ENCODE measurements at places on chromosomes 2 and 18.

- DNase-seq = no peak
Observed at GRCh38 chr18:37282386-37283037, 283.1 kb downstream of the CELF4 start.

DNA sequence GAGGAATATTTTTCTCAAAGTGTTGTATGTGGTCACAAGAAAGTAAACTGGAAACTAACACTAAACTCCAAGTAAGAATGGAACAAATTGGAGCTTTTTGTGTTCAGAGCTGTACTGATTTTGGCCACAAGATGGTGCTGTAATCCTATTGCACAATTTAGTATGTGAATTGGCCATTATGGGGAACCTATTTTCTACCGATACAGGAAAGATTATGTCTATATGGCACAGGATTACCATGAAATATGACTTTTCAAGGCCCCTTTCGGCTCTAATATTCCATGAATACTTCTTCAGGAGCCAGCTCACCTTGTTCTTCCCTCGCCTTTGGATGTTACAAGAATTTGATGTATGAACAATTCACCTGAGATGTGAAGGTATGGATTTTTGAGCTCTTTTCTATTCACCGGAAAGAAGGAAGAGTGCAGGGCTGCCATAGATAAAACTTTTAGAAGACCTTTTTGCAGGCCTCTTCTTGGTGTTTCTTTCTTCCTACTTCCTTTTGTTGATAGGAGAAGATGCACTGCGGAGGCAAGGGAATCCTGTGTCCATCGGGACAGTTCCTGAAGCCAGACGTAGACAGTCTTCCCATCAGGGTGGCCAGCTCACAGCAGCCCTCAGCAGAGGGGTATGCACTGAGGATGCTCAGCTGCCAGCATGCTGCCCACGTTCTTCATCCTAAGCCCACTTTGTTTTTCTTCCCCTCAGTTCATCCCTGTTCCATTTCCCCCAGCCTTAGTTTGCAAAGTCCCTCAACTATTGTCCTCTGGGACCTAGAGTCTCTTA, 13.3 kb downstream of the MRPL44 start:
- no peak for DNase-seq

- no peak for DNase-seq
Observed at GRCh38 chr18:76396792-76397191, 98.2 kb downstream of the ZNF516 start.

- no peak for DNase-seq
Observed at GRCh38 chr2:104854498-104855220, 744 bp downstream of the POU3F3 start.

GRCh38 chr2:226678422-226678821, 121.2 kb downstream of the IRS1 start:
- no peak for DNase-seq

- no peak for DNase-seq
Observed at GRCh38 chr2:11329776-11330175, 14.7 kb downstream of the ROCK2 start.

DNA sequence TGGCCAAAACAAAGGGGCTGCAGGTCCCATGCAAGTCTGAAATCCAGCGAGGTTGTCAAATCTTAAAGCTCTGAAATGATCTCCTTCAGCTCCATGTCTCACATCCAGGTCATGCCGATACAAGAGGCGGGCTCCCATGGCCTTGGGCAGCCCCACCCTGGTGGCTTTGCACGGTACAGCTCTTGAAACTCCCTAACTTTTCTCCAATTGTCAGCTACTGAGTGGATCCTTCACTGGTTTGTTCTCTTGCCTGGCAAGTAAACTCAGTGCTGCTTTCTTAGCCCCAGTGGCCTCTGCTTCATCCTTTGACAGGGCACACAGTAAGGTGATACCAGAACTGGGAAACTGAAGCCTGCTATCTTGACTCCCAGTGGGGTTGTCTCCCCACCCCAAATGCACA, 26.3 kb downstream of the SERPINB13 start:
- DNase-seq = no peak

- no peak for DNase-seq
Observed at GRCh38 chr18:2994603-2995432, 18.1 kb downstream of the LPIN2 start.

GRCh38 chr18:8933714-8934284, 168.7 kb upstream of the NDUFV2 start:
- DNase-seq = no peak

GRCh38 chr2:39266916-39267434, 23.2 kb upstream of the CDKL4 start:
- no peak for DNase-seq

- DNase-seq = no peak
Observed at GRCh38 chr2:5660591-5660990, 31.6 kb upstream of the SOX11 start.

DNA sequence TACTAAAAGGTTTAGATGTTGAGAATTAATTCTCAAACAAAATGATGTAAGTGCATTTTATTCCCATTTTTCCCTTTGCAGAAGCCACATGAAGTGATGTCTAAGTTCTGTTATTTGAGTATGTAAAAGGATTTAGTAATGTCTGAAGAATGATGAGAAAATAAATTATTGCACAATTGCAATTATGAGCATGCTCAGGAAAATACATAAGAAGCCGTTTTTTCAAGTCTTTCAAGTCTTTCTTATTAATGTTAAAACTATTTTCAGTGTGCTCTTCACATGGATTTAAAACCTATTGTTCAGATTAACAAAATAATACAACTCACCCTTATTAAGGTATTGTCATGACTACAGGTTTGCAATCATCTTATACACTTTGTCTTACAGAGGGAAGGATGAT, 331.4 kb upstream of the NETO1 start:
- no peak for DNase-seq

DNA sequence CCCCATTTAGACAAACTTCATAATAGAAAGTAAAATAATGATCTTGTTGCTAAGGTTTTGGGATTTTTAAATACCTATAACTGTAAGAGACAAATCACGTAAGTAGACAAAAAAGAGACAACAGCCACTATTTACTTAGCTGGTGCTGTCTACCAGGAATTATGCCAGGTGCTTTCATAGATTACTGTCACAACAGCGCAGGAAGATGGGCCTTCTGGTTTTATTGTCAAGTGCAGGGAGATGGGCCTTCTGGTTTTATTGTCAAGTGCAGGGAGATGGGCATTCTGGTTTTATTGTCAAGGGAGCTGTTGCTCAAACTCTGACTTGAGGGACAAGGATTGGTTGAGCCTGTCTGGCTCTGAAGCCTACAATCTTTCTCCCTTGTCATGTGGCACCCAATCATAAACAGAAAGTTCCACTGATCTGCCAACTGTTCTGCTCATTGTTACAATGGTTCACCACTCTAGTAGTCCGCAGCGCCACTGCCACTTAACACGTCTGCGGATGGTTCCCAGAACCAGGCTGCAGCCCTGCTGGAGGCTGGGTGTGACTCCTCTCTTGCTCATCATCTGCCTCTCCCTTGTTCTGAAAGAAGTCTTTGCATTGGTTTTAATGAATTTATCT, 95.0 kb downstream of the RNF144A start:
- no peak for DNase-seq

GRCh38 chr2:197191177-197191939, 119.2 kb downstream of the ANKRD44 start:
- DNase-seq = no peak

DNA sequence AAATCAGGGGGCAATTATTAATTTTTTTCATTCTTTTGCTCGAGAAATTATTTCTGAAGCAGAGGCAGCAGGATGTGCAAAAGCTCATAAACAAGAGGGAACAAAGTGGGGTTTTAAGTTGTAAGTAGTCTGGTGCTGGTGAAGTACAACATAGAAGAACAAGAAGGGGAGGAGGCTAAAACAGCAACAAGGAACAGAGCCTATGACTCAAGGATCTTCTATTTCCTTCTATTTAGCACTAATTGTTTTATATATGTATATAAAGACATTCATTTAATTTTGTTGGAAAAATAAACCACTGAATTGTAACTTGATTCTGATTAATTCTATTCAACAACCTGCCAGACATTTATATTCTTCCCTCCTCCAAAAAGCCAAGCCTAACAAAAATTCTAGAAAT, 35.0 kb downstream of the YES1 start:
- DNase-seq = no peak

- DNase-seq = no peak
Observed at GRCh38 chr2:33213648-33214047, 262.8 kb upstream of the RASGRP3 start.

- DNase-seq = no peak
Observed at GRCh38 chr2:27737676-27738348, 33.7 kb upstream of the MRPL33 start.

DNA sequence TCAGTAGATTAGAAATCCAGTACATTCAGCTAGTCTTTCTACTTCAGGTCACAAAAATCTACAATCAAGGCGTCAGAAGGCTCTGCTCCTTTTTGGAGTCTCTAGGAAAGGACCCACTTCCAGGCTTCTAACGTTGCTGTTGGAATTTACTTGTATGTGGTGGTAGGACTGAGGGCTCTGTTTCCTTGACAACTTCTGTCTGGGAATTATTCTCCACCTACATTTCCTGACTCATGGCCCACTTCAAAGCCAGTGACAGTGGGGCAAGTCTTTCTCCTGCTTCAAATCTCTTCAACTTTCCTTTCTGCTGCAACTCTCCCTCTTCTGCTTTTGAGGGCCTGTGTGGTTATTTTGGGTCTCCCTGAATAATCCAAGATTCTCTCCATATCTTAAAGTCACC, 10.4 kb upstream of the TMX3 start:
- no peak for DNase-seq

- peak; percentile 0 for DNase-seq
Observed at GRCh38 chr18:34122724-34123334, 101.9 kb downstream of the NOL4 start.

DNA sequence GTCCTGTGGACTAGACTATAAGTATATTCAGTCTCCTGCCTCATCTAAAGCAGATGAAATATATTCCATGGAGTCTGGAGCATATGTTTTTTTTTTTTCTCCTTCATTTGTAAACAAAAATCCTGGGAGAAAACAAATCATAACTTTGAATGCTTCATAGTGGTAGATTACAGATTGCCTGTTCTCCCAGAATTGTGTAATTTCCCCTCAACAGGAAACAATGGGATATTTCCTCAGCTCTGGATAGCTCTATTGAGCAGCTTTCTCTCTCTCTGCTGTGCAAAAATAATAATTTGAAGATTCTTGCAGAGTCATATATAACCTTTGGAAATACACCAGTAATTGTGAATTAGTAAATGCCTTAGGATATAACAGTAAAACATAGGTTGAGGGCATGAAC, 1406.6 kb upstream of the ACVR2A start:
- DNase-seq = no peak

- DNase-seq = no peak
Observed at GRCh38 chr2:233100192-233100998, 40.3 kb downstream of the INPP5D start.

DNA sequence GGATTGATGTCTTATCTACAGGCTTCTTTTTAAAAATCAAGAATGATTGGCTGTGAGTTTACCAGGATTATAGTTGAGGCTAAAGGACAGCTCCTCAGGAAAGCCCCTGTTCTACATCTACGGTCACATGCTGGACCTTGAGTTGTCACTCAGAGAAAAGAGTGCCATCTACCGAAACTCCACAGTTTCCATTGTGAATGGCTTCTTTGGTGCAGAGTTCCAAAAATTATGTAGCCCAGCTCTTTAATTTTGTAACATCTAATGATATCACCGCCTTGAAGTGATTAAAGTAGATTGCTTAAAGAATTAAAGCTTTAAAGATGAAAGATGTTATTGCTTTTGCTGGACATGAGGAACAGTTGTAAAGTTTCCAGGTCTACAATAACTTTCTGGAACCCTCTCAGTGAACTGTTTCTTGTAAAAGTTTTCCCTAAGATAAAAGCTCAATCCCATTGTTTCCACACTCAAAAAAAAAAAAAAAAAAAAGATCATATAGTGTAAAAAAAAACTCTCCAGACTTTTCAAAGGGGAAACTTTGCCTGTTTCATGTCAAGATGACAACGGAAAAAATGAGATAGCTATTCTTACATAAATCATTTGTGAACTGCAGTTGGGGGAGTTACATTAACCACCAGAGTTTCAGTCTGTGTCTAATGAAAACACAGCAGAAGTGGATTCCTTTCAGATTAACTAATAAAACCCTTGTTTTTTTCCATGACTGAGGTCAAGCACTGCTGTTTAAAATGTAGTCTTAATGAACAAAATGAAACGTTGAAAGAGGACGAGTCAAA, 4.3 kb downstream of the COL3A1 start:
- DNase-seq = no peak

GRCh38 chr2:37324536-37324785, 172 bp downstream of the PRKD3 start:
- no peak for DNase-seq

GRCh38 chr2:41935825-41936224, 112.0 kb upstream of the PKDCC start:
- no peak for DNase-seq

DNA sequence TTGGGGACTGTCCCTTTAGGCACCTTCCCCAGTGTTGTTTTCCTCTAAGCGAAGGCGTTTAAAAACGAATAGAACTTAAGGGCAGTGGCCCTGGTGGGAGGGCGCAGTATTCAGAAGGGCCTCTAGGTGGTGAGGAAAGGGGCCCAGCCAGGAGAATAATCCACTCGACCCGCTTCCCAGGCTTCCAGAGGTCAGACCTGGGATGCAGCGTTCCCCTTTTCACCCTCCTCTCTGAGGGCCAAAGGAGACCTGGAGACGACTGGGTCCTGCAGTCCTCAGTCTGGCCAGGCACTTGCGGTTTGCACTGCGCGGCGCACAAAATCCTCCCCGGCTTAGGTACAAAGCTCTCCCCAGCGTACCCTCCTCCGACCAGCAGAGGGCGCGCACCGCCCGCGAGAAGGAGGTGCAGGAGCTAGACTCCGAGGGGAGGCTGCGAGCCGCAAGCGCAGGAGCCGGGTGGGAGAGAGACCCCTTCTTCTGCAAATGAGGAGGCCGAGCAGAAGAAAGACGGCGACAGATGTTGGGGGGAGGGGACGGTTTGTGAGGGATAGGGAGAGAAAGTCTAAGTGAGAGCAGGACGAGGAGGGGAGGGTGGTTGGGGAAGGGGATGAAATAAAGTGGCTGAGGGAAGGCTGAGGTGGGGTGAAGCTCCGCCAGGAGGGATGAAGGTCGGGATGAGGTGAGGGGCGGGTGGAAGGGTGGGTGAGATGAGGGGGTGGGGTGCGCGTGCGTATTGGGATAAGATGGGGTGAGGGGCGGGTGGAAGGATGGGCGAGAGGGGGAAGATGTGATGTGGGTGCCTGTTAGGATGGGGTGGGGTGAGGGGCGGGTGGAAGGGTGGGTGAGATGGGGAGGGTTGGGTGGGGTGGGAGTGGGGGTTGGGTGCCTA, 4.9 kb downstream of the FEV start:
- DNase-seq = peak; percentile 93

DNA sequence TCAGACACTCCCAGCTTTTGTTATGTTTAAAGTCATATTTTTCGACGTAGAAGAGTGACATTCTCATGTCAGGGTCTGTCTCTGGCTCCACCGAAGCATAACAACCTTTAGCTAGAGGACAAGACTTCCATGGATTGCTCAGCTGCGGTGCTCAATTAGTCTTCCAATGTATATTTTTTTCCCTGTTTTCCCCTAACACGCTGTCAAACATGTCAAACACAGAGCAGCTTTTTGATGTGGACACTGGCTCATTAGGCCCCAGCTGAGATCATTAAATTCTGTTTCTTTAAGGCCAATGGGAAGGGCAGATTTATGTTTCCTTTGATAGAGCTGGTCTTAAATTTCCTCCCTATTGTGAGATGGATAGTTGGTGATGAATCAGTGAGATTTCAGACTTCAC, 525.4 kb downstream of the PIK3C3 start:
- no peak for DNase-seq

- DNase-seq = no peak
Observed at GRCh38 chr2:104896446-104896845, 42.5 kb downstream of the POU3F3 start.

Measured in H54 (cell line).